AG09319 (cell line): ENCODE measurements at places on chromosomes 12 and 14.

- no peak for DNase-seq
These were observed 11.5 kb upstream of the NT5DC3 start for GRCh38 chr12:103852498-103852997.

DNA sequence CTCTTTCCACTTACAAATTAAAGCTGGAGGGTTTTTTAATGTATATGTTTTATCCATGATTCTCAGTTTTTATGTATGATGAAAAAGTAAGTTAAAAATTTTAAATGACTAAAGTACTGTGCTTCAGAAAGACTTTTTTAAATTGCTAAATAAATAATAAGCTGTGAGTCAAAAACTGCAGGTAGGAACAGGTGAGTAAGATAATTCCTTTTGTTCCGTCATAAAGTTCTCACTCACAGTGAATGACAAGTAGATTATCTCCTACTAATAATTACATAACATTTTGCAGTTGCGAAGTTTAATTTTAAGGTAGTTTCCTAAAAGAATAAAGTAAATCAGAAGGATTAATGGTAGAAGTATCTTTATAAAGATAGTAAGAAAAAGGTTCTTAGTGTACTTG lies 78.0 kb downstream of the PRKCH start:
- DNase-seq: no peak

DNA sequence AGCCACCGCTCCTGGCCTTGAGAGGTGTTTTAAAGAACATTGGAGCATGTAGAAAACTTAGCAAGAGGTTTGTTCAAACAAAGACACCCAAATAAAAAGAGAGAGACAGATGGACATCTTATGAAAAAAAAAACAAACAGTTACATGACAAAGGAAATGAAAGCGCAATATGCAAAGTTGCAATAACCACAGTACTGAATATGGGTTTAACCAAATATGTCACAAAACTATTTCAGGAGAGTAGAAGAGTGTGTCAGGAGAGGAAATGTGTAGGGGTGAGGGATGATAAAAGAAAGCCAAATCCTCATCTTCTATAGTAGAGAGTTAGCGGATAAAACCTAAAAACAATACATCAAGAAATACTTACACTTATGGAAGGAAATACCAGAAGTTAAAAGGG lies 98.4 kb downstream of the GTF2A1 start:
- no peak for DNase-seq

- peak; percentile 66 for DNase-seq
These were observed 141.0 kb upstream of the LMNTD1 start for GRCh38 chr12:25694072-25694471.

GRCh38 chr14:76977793-76978720 lies 50.5 kb downstream of the IRF2BPL start:
- no peak for DNase-seq

GRCh38 chr12:40907115-40907527 lies 214.9 kb downstream of the CNTN1 start:
- no peak for DNase-seq

- DNase-seq: peak; percentile 79
These were observed 184.4 kb downstream of the ITPR2 start for GRCh38 chr12:26648584-26648983.

GRCh38 chr14:49923442-49923841 lies 30.6 kb downstream of the ARF6 start:
- DNase-seq: no peak

DNA sequence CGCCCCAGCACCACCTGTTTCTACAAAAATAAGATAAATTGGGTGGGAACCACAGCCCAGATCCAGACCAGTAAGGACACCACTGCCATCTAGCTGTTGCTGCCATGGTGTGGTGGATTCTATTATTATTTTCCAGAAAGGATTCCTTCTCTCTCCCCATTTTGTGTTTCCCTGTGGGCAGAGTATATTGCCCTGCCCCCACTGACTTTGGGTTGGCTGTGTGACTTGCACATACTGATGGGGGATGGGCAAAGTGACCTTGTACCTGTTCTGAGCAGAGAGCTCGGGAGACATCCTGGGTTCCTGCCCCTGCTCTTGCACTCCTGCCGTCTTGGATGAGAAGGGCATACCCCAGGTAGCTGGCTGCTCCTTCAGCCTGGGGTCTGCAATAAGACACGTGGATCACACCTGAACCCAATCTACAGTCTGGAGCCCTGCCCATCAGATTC lies 24.3 kb downstream of the MOAP1 start:
- no peak for DNase-seq

GRCh38 chr12:57096099-57096572 lies 7.2 kb downstream of the NAB2 start:
- DNase-seq: no peak

DNA sequence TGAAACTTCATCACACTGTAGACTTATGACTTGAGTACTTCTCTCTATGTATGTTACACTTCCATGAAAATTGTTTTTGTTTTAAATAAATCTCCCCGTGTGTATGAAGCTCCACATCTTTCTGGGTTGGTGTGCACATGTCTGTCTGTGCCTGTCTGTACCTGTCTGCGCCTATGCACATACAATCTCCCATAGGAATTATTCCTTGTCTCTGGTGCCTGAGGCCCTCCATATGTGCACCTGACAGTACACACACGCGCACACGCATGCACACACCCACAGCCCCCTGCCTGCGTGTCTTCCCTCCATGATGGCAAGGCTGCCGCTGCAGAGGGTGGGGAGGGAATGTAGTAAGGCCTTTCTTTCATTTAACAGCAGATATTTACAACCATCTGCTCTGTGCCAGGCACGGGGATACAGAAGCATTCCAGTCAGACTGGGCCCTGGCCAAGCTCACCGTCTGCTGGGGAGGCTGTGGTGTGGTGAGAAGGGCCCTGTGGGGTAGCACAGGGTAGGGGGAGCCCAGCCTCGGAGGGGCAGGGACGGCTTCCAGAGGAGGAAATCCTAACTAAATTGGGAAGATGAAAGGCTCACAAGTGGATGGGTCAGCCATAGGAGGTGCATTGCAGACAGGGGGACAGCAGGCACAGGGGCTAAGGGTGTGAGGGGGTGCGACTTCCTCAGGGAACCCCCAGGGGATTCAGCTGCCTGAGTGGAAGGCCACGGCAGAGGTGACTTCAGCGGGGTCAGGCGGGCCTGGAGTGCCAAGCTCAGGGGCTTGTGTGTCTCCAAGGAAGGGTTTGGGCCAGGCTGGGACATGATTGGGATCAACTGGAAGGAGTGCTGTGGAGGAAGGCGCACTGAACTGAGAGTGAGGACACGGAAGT lies 26.1 kb downstream of the KRT8 start:
- DNase-seq: no peak

DNA sequence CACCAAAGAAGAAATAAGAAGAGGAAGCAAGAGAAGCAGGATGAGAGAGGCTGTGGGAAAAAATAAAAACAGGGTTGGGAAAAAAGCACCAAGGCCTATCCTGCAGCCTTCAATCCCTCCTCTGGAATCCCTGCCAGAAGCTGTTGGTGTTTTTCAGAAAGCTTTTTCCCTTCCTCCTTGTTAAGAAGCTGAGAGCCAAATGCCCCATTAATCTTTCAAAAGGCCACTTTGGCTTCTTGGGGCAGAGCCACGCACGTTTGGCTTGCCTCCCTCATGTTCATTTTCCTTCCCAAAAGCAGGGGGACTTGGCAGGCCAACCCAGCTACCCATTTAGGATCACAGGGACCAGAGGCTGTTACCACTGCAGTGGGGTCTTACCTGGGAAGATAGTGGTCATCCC lies 365.3 kb downstream of the NUAK1 start:
- no peak for DNase-seq

GRCh38 chr14:51750542-51750941 lies 98.8 kb downstream of the FRMD6 start:
- no peak for DNase-seq

DNA sequence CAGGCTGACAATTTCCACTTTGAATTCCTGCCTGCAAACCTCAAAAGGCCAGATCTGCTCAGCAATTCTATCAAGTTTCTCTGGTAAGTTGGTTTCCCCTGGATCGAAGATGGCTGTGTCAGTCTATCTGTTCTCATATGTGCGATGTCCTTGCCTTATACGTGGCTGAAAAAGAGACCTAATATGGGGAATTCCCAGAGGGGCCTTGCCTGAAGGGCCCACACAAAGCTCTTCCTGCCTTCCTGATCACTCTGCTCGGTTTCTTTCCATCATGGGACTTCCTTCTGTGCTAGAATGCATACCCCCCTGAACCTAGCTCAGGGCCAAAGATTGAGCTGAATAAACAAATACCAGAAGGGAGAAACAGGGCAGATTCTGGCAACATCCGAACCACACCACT lies 13.2 kb downstream of the TCL1B start:
- no peak for DNase-seq

DNA sequence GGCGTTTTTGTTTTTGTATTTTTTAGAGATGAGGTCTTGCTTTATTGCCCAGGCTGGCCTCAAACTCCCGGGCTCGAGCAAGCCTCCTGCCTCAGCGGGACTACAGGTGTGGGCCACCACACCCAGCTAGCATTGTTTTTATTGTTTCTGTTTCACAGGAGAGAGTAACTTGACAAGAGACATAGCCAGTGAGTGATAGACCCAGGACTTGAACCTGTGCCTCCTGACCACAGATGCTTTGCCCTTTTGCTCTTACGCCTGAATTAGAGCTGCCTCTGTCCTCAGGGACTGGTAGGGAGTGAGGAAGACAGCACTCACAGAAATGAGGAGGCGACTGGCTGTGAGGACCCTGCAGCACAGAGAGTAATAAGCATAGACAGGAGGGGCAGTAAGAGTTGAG lies 2.3 kb downstream of the EVL start:
- DNase-seq: no peak

DNA sequence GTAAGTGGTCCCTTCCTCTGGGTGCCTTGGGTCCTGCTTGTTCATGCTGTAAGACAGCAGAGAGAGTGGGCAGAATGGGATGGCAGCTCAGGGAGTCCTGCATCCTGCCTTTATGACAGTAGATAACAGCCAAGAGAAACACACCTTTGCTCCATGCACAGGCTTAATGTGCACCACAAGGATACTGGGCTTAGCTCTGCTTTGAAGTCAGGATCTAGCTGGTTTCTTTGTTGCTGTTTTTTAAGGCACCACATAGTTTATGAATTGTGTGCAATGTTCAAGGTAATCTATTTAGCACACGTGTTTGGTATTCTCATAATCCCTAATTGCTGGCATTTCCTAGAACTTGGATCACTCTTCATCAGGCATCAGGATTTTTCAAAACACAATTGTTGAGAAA lies 239.5 kb upstream of the DCN start:
- DNase-seq: no peak

DNA sequence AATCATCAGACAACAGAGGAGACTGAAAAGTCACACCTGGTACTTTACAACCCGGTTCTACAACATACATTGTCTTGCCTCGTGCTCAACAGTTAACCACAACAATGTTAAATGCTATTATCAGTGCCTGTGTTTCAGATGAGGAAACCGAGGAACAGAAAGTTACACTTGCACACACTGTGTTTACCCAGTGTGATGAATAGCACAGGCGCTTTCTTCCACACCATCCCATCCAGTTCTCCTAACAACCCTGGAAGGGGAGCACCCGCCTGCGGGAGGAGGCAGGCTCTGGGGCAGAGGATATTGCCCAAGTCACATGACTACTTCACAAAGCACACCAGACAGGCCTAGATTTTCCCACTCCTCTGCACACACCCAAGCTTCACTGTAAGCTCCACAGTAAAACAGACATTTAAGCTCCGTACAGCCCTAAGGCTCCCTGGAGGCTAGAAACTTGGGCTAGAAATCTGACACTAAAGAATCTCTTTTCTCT lies 21.8 kb downstream of the NCKAP5L start:
- no peak for DNase-seq

- no peak for DNase-seq
These were observed 56.4 kb downstream of the ZFP36L1 start for GRCh38 chr14:68736471-68736871.

- DNase-seq: no peak
These were observed 29.8 kb downstream of the BRMS1L start for GRCh38 chr14:35855876-35856481.

- no peak for DNase-seq
These were observed 75.0 kb upstream of the MAP1LC3B2 start for GRCh38 chr12:116483959-116484750.

GRCh38 chr12:76259106-76259505 lies 89.1 kb downstream of the BBS10 start:
- no peak for DNase-seq

DNA sequence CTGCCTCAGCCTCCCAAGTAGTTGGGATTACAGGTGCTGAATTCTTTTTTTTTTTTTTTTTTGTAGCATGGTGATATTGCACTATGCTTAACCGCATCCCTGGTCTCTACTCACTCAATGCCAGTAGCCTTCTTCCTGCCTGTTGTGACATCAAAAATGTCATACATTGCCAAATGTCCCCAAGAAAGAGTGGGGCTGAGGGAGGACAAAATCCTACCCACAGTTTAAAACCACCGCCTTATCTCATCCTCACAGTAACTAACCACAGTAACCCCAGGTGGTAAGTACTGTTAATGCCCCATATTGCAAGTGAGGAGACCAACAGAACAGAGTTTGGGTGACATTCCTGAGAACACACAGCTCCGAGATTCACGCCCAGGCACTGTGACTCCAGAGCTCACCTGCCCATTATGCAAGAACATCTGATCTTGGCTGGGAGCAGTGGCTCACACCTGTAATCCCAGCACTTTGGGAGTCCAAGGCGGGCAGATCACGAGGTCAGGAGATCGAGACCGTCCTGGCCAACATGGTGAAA lies 19.6 kb downstream of the MORN3 start:
- DNase-seq: no peak

DNA sequence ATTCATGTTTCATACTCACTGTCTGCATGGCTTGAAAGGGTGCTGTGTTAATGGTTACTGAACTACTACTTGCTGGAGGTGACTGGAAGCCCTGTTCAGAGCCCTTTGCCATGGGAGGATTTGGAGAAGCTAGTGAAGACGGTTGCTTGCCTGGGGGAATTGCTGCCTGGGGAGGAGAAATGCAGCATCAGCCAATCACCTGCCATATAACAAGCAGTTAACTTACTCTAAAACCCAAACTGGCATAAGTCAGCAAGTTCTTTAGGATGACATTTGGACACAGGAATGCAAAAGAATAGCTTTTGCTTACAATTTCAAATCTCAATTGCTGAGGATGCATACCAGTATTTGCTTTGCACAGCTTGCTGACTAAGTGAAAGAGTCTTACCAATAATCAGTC lies 23.4 kb upstream of the IPO8 start:
- peak; percentile 52 for DNase-seq

GRCh38 chr14:24122898-24123297 lies 7.6 kb upstream of the FITM1 start:
- DNase-seq: no peak

DNA sequence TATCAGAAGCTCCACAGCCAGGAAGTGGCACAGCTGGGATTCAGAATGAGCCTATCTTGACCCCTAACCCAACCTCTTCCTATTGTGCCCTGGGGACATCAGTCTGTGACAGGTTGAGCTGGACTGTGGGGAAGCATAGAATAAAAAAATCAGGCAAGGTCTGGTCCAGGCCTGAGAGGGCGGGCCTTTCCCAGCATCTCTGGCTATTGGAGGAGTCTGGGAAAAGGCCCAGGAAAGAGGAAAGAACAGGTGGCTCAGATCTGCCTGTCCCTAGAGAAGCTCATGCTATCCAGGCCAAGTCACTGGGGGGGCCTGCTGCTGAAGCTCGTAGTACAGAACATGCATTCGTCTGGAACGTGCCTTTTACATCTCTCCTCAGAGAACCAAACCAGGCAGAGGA lies 100.5 kb downstream of the PPM1H start:
- DNase-seq: no peak

- DNase-seq: no peak
These were observed 26.1 kb downstream of the JDP2 start for GRCh38 chr14:75453817-75454434.

- no peak for DNase-seq
These were observed 23.6 kb downstream of the MED6 start for GRCh38 chr14:70576891-70577290.

- no peak for DNase-seq
These were observed 49.3 kb upstream of the TMPO start for GRCh38 chr12:98465950-98466602.
